Right cardiac atrium (tissue), 5 donors: ENCODE measurements at places on chromosomes 12 and 14.

DNA sequence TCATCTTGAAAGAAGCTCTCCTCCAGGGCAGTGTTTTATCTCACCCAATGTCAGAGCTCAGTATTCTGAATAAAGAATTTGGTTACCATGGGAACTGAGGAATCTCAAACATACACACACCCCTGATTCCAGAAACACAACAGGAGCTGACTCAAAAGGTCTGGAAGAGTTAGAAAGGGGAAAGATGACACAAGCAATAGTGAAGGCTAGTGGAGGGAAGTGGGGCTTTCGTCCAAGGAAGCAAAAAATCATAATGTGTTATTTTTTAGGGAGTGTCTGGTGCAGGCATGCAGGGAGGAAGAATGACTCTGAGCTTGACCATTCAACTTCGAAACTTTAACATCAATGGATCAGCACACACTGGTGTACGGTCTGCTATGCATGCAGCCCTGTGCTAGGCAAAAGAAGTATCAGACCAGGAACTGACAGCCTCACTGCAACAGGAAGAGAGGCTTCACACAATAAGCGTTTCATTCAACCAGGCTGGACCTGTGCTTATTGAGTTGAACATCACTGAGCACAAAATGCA is 20.3 kb downstream of the HEBP1 start:
- DNase-seq, result no peak

DNA sequence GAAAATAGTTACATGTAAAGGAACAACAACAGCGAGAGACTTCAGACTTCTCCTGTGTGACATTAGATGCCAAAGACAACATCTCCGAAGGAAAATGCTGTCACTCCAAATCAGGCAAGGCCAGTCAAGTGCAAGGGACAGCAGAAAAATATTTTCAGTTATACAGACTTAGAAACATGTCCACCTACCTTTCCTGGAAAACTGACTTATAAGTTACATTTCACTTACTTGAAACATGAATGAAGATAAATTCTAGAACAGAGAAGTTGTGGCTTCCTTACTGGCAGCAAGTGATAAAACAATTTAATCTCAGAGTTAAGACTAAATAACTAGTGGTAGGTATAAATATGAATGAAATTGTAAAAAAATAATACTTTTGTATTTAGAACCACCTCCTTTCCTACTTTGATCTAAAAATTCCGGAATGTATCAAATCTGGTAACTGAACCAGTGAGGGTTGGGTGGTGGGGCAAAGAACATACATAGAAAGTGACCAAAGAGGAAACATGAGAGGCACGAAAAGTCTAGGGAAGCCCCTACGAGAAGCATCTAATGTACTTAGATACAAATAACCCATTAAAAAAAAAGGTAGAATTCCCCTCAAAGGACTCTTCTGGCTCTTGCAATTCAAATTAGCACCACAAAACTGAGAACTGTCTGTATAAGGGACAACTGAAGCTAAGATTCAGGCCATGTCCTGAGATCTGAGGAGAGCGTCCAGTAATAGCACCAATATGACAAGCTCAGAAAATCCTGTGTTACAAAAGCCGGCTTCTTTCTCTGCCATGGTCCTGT is 21.2 kb downstream of the MTHFD1 start:
- no peak for DNase-seq

DNA sequence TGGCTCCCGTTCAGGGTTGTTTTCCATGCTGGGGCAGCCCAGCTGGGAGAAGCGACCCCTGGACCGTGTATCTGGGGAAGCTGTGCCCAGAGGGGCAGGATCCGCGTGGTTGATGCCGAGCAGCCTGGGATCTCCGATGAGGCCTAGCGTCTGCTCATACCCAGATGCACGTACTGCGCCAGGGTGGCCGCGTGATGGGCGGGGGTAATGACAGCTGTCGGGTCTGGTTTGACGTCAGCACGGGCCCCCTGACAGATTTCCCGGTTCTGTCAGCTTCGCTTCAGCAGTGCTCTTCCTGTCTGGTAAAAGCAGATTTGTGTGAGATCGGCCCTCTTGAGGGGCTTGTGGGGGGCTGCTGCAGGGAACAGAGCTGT is 147.3 kb downstream of the TSPAN9 start:
- no peak for DNase-seq

DNA sequence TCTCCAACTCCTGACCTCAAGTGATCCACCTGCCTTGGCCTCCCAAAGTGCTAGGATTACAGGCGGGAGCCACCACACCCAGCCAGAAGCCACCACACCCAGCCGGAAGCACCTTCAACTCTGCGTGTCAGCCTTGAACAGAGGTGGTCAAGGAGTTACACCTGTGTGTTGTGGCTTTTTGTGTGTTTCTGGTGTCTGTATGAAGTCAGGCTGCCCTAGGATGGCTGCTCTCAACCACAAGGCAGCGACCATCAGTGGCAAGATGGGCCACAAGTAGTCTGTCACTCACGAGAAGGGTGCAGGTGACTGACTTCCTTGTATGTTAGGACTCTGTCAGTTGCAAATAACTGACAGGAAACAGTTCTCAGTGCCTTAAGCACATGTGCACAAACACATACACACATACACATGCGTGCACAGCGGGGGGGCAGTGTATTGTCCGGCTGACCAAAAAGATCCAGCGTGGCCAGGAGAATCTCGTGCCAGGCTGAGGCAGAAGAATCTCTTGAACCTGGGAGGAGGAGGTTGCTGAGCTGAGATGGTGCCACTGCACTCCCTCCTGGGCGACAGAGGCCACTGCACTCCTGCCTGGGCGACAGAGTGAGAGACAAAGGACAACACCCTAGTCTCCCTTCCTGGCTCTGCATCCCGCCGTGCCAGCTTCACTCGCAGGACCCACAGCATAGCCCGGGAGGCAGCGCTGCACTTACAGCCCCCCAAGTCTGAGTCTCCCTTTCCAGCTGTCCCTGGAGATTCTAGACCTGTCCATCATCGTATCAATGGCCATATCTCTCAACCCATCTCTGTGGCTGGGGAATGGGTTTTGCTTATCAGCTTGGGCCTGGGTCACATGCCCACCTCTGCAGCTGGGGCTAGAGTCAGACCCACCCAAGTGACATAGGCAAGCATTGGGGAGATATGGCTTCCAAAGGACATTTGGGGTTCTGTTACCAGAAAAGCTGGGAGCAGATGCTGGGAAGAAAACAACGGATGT is 13.7 kb downstream of the P2RX4 start:
- no peak for DNase-seq

DNA sequence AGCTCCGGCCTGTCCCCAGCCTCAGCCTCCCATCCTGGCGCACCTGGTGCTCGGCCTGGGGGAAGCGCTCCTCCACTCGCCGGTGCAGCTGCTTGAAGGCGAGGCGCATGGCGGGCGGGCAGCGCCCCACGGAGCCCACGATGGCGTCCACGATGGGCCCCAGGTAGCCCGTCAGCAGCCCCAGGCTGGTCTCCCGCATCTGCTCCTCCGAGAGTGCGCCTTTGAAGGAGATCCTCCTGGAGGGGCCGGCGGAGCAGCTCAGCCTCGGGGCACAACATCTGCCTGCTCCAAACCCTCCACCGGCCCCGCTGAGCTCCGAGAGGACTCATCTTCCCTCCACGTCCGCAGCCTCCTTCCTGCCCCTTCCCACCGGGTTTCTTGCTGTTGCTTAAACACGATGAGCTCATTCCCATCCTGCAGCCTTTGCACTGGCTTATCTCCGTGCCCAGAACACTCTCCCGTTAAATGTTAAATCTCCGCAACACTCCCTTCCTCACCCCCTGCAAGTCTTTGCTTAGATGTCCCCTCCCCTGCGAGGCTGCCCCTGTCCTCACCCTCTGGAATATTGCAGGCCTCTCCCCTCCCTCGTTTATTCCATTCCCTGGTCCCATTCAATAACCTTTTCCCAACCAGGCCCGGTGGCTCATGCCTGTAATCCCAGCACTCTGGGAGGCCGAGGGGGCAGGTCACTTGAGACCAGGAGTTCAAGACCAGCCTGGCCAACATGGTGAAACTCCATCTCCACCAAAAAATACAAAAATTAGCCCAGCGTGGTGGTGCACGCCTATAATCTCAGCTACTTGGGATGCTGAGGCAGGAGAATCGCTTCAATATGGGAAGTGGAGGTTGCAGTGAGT is 23.3 kb downstream of the RASAL1 start:
- DNase-seq, result peak; percentile 28

DNA sequence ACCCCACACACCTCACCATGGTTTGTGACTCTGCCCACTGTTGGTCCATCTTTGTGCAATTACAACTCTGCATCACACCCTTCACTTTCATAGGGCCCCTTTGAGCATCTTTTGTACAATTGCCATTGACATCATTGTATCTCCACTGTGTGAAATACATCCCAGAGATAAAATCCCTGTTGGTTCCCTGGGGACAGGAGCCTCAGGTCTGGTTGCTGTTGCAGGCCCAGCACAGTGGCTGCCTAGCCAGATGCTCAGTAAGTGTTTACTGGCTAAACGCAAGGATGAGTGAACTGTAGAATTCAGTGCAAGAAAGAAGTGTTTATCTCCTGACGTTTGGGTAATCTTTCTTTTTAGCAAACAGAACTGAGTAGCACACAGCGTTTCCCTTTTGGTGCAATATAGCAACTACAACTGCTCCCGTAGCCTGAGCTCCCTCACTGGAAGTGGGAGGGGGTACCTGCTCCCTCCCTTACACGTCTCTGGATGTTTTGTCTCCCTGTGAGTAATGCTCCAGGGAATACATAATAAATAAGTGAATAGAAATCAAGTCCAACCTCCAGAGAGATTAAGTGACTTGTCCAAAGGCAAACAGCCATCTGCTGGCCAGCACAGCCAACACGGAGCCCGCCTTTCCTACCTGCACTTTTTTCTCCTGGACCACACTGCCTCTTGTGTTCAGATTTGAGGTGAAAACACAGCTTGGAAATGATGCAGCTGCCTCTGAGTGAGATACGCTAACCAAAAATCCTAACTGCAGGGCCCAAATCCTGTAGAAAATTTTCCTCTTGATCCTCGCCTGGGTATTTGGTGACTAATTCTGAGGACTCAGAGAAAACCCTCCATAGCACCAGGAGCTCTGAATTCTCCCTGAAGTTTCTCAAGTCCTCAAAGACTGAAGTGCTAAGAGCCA is 27.4 kb downstream of the GALNT16 start:
- DNase-seq, result no peak

- DNase-seq, result no peak
These were observed 268.2 kb upstream of the PLEKHG7 start for GRCh38 chr12:92434607-92435025.

DNA sequence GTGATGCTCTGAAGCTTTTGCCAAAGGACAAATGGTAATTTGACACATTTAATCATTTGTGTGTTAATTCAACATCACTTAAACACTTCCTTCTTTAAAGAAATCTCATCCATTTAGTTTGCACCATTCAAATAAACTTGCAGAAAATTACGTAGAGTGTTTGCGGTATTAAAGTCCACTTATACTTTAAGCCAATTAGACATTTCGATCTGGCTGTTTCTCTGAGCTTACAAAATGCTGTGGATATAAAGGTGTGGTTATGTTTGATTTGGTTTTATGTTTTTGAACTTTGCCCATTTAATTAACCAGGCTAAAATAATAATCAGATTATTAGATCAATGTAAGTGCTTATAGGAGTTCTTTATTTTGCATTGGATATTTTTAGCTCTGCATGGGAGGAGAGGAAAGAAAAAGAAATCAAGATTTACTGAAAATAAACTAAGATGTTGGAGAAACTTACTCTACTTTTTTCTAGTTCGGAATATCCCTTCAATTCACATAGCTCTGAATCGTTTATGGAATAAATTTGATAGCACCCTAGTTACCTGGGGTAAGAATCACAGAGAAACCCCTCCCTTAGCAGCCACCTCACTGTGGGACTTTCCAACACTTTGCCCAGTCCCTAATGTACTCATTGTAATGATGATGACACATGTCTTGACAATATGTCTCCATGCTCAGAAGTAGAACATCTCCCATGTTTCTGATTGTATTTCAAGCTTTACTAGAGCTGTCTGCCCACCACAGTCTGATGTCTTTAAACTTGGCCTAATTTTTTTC is 268.0 kb downstream of the BTG1 start:
- no peak for DNase-seq

DNA sequence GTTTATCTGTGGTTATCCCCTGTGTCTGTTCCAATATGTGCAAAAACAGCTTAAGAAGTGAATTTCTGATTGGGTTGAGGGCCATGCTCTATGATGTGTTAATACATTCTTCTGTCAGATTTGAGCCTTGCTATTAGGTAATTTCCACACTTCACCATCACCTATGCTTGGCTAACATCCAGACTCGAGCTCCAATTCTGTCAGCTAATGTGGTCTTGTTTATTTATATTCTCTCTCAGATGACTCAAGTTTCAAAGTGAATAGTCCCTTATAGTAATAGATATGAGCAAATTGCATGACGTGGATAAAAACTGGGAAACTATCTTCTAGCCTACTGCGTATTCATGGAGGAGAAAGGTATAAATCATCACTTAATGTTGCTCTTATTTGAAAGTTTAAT is 451.3 kb downstream of the SNAPC1 start:
- no peak for DNase-seq

GRCh38 chr12:115140981-115141655 is 457.1 kb upstream of the TBX3 start:
- DNase-seq, result no peak

DNA sequence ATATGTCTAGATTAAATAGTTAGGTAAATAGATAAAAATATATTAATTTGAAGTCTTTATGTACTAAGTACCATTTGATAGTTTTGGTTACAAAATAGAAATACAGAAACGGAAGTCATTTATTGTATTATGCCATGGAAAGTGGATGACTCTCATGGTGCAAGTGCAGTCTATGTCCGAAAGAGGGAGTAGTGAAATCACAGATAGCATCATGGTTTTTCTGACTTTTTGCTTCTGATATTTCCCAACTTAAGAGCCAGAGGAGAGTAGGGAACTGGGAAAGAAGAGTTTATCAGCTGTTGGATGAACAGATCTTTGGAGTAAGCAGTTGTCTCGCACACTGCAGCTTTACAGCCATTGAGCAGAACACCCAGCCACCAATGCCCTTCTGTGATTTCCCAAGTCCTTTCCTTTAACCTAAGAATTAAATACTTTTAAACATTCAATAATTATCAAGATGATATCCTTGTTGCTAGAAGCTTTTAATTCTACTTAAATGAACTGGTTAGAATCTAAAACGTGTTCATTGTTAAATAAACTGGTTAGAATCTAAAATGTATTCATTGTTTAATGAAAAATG is 18.4 kb upstream of the SRGAP1 start:
- DNase-seq, result no peak

- DNase-seq, result no peak
These were observed 302.7 kb downstream of the NPAS3 start for GRCh38 chr14:33241331-33241730.

GRCh38 chr12:43540470-43540869 is 11.5 kb downstream of the ADAMTS20 start:
- DNase-seq, result no peak
